ENCODE measurements at places on chromosomes 4 and X. TPM values are rescaled to one million over a fixed set of nuclear protein-coding genes. Genes with fewer than 3 reads are reported as not detected.

DNA sequence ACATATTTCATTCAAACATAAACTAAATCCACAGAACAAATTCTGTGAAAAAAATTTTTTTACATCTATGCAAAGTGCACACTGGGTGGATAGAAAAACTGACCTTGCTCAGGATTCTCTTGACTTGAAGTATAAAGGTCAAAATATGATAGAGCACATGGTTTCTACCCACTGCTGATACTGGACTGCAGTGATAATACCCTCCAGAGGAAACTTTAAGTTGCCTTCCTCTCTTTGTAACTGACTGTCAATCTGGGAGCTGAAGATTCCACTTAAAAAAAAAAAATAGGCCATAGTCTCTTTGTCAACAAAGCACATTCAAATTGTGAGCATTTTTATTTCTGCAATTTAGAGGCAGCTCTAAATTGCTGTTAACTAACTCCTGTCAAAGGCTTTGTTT is 3.2 kb upstream of the AMMECR1 start:
- H3K27me3 ChIP-seq, result peaks cover 2% of the 10 kb centered on the region
- H3K4me3 ChIP-seq, result no peak overlapping the region
- no peak for DNase-seq
- peaks cover 16% of the 10 kb centered on the region for H3K4me1 ChIP-seq
- H3K36me3 ChIP-seq, result no peaks in the 10 kb centered on the region

DNA sequence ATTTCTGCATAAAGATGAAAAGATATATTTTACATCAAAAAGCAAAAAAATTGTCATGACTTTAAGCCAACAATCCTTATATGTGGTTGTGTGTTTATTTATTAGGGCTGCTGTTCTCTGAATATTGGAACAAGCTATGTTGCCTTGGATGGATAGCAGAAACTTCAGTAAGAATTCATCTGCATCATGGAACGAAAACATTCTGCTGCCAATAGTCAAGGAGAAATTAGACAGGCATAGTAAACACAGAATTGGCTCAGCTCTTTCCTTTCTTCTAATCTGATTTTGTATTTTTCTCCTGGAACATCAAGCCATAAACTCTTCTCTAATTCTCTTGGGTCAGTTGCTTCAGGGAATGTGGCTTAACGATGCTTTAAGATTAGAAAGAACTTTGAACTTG is 1257.0 kb downstream of the NLGN4X start:
- H3K36me3 ChIP-seq, result no peaks in the 10 kb centered on the region
- H3K4me3 ChIP-seq, result no peak overlapping the region
- no peaks in the 10 kb centered on the region for H3K4me1 ChIP-seq
- H3K27ac ChIP-seq, result no peak overlapping the region
- no peak for DNase-seq

GRCh38 chr4:153345012-153345981 is 809 bp downstream of the MND1 start:
- H3K27me3 ChIP-seq, result no peaks in the 10 kb centered on the region
- peak; percentile 31 for DNase-seq

DNA sequence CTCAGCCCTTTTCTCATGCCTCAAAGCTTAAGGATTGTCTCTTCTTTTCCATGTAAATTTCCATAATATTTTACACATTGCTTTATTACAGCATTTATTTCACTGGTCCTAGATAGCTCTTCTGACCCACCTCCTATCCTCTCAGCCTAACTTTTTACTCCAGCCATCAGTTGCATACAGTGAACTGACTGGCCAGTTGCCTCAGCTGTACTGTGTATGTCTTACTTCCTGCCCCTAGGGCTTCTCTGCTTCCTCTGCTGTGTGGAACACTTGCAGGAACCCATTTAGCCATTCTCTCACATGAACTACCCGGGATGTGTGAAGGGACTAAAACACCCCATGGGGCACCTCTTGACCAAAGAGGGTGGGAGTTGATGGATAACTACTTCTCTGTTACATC is 18.0 kb downstream of the C4orf33 start:
- no peak for DNase-seq
- no peak overlapping the region for H3K27ac ChIP-seq
- no peaks in the 10 kb centered on the region for H3K27me3 ChIP-seq
- peaks cover 23% of the 10 kb centered on the region for H3K36me3 ChIP-seq
- H3K4me1 ChIP-seq, result no peaks in the 10 kb centered on the region

DNA sequence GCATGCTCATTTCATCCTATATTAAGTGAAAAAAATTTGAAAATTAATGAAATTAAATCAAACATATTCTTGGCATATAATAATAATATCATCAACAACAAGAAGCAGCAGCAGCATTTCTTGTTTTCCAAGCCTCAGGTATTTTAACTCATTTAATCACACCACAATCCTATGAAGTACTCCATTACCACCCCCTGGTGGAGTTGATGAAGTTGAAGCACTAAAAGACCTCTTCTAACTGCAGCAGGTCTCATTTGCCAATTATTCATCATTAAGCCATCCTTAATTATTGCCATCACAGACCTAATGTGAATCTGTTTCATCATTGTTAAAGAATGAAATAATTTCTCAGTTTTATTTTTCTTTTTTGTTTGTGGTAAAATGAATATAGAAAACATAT is 801.4 kb upstream of the GRID2 start:
- H3K4me1 ChIP-seq, result no peaks in the 10 kb centered on the region
- no peaks in the 10 kb centered on the region for H3K27me3 ChIP-seq
- no peaks in the 10 kb centered on the region for H3K36me3 ChIP-seq
- H3K27ac ChIP-seq, result no peak overlapping the region
- no peak for DNase-seq

DNA sequence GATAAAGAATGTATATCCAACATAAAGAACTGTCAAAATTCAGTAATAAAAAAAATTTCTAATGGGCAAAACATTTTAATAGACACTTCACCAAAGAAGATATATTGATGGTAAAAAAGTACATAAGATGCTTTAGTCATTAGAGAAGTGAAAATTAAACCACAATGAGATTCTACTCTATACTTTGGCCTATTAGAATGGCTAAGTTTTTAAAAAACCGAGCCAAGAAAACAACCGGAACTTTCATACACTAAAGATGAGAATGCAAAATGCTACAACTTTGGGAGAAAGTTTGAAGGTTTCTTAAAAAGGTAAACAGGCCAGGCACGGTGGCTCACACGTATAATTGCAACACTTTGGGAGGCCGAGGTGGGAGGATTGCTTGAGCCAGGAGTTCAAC is 20.8 kb downstream of the CNOT6L start:
- H3K27ac ChIP-seq, result no peak overlapping the region
- H3K4me1 ChIP-seq, result peaks cover 10% of the 10 kb centered on the region
- no peaks in the 10 kb centered on the region for H3K27me3 ChIP-seq
- no peak overlapping the region for H3K4me3 ChIP-seq

- no peak overlapping the region for H3K27ac ChIP-seq
- no peak for DNase-seq
- no peaks in the 10 kb centered on the region for H3K36me3 ChIP-seq
- H3K27me3 ChIP-seq, result no peaks in the 10 kb centered on the region
- no peak overlapping the region for H3K4me3 ChIP-seq
Measured at GRCh38 chr4:136392576-136392975, 1139.7 kb downstream of the PCDH18 start.

DNA sequence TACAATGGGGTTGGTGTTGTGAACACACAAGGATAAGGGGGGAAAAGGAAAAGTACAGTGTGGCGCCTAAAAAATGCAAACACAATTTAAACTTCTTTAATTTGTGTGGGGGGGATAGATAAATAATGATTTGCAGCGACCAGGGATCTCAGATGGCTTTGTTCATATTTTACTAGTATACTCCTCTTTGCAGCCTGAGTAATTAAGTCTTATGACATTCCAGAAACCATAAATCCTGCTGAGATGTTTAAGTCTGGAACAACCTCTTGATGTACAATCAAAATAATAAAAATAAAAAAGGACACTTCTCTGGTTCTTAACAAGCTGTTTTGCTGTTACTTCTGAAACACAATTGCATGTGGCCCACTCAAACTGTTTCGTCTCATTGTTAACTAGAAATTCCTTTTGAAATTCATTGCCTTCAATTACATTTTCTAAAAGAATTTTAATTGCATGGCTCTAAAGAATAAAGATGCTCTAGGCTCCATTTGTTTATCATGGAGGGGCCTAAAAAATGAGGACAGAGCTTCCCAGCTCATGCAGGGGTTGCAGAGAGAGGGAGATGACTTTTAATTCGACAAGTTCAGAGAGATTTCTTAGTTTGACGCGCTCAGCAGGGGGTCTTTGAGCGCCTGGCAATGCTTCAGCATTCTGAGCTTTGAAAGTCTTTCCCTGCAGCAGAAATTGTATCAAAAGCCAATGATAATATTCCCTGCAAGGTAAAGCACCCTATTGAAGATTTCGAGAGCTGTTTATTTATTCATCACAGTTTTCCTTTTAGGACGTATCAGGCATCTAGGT is 892.4 kb upstream of the TENM3 start:
- DNase-seq, result no peak
- no peaks in the 10 kb centered on the region for H3K4me1 ChIP-seq
- H3K36me3 ChIP-seq, result no peaks in the 10 kb centered on the region
- no peaks in the 10 kb centered on the region for H3K27me3 ChIP-seq

DNA sequence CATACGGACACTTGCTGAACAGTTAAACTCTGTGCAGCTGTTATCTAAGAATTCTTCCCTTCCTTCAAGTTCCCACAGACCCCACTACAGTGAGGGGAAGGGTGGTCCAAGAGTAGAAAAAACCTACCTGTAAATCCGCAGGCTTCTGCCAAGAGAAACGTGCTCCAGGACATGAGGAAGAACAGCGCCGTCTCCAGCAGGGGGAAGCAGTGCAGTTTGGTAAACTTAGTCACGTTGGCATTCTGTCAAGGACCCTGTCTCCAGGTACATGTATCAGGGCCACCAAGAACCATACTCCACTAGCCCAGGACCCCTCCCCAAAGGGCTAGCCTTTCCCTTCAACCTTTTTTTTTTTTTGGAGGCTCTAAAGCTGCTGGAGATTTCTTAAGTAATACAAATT is 79.9 kb downstream of the CHST7 start:
- no peak for DNase-seq
- H3K27me3 ChIP-seq, result no peaks in the 10 kb centered on the region
- H3K4me1 ChIP-seq, result peaks cover 27% of the 10 kb centered on the region
- no peak overlapping the region for H3K4me3 ChIP-seq
- no peaks in the 10 kb centered on the region for H3K36me3 ChIP-seq

DNA sequence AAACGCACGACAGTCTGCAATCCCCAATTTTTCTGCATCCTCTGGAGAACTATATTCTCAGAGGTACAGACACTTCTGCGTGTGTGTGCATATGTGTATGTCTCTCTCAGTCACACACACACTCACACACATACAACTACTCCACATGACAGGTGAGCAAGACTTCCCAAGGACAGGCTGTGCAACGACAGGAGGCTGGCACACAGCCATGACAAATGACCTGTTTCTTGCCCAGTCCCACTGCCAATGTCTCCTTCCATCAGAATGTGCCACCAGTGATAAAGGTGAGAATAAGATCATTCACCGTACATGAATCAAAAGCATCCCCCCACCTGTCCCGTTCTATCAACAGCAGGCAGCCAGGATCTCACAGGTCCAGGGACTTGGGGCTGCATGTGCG is 52.4 kb downstream of the PPP2R2C start:
- H3K27me3 ChIP-seq, result no peaks in the 10 kb centered on the region
- no peak overlapping the region for H3K4me3 ChIP-seq
- H3K4me1 ChIP-seq, result no peaks in the 10 kb centered on the region
- H3K27ac ChIP-seq, result no peak overlapping the region

DNA sequence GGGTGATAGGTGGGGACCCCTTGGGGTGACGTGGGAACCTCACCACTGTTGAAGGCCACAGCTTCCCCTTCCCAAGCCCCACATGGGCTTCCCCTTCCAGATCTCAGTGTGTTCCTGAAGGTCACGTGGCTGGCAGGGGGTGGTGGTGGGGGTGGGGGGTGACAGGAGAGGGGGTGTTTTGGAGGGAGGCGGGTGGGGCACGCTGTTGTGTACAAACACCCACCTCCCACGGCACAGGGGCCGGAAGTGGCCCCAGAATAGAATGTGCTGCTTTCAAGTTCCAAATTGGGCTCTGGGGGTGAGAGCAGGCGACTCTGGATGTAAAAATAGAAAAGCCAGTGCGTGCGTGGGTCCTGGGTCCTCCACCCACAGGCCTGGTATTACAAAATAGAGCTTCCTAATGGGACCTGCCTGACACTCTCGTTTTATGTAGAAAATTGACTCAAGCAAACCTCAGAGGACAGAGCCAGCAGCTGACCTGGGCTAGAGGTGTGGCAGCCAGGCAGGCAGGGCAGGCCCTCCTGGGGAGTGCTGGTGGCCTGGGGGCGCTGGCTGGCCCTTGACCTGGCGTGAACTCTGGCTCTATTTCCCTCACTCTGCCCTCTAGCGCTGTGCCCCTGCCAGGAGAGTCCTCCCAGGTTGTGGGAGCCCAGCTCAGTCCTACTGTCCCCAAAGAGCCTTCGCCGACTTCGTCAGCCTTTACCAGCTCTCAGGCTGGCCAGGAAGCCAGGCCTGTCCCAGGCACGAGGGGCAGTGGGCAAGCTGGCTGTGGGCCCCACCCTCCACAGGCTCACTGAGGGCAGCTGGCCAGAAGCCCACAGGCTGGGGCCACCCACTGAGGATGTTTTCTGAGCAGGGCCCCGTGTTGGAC is 5.4 kb upstream of the SH3BP2 start:
- H3K27me3 ChIP-seq, result no peaks in the 10 kb centered on the region
- DNase-seq, result peak; percentile 92
- H3K4me1 ChIP-seq, result peaks cover 76% of the 10 kb centered on the region
- H3K4me3 ChIP-seq, result no peak overlapping the region

- H3K27me3 ChIP-seq, result no peaks in the 10 kb centered on the region
- no peak for DNase-seq
- H3K4me1 ChIP-seq, result no peaks in the 10 kb centered on the region
- H3K4me3 ChIP-seq, result no peak overlapping the region
Measured at GRCh38 chr4:88441696-88442095, 15.2 kb upstream of the HERC5 start.

- no peaks in the 10 kb centered on the region for H3K27me3 ChIP-seq
- H3K36me3 ChIP-seq, result no peaks in the 10 kb centered on the region
- no peak overlapping the region for H3K4me3 ChIP-seq
- DNase-seq, result no peak
- H3K4me1 ChIP-seq, result peaks cover 25% of the 10 kb centered on the region
- H3K27ac ChIP-seq, result no peak overlapping the region
Measured at GRCh38 chr4:107065201-107065600, 29.1 kb upstream of the DKK2 start.

GRCh38 chr4:41485041-41485440 is 52.9 kb upstream of the LIMCH1 start:
- peak; percentile 22 for DNase-seq
- H3K36me3 ChIP-seq, result no peaks in the 10 kb centered on the region
- no peaks in the 10 kb centered on the region for H3K27me3 ChIP-seq
- H3K4me1 ChIP-seq, result peaks cover 15% of the 10 kb centered on the region

KIT gene
- not detected for polyA plus RNA-seq

TMEM150C gene
- polyA plus RNA-seq, result not detected

TBC1D8B gene
- 0.16 TPM for polyA plus RNA-seq

FGA gene
- polyA plus RNA-seq, result not detected

NAT8L gene
- not detected for polyA plus RNA-seq

SPINK2 gene
- not detected for polyA plus RNA-seq

FAM241A gene
- polyA plus RNA-seq, result 5.5 TPM

KCND1 gene
- polyA plus RNA-seq, result not detected

SH2D1A gene
- not detected for polyA plus RNA-seq
